Tibial artery (tissue), 4 donors: ENCODE measurements at places on chromosomes 16 and 17.
A peak's percentile ranks its signal among the peaks of the same experiment; 100 is the strongest.

DNA sequence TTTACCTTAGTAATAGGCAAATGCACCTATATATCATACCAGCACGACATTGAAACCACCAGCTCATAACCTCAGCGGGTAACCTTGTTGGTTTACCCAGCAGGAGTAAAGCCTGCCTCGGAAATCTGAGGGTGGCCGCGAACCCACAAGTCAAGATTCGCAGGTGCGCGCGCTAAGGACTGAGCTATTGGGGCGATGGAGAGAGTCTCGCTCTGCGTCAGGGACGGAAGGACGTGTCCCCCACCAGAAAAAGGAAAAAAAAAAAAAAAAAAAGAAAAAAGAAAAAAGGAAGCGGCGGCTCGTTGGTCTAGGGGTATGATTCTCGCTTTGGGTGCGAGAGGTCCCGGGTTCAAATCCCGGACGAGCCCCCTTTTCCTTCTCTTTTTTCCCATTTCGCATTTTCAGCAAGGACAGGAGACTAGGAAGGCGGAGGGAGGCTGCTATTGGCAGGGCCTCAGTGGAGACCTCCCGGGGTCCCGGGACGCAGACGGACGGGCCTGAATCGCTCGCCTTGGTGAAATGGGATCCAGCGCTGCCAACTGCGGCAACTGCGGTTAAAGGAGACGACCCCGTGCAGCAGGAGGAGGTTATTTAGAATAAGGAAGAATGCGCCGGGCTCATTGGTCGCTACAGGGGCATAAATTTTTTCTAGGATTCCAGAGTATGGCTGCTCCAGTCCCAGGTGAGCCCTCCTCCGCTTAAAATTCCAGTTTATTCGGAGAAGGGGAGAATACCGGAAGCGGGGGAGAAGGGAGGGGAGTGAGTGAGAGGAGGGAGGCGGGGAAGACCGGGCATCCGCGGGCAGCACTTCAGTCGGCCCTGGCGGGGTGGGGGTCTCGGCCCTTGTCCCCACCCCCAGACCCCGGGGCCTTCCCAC is at the start of gene OR1F1:
Gene OR1F1 (plus strand): TSS at position 407 of the 877 bp plus-strand sequence.
- no peak for DNase-seq

- DNase-seq, result no peak
Measured at GRCh38 chr17:39926588-39927100, 757 bp downstream of the ORMDL3 start.

DNA sequence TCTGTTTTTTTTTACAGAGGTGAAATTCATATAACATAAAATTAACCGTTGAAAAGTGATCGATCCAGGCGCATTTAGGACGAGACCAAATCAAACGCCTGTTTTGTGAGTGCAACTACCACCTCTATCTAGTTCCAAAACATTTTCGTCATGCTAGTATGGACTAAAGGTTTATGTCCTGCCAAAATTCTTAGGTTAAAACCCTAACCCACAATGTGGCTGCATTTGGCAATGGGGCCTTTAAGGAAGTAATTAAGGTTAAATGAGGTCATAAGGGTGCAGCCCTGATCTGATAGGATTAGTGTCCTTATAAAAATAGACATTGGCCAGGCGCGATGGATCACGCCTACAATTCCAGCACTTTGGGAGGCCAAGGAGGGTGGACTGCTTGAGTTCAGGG is 32.8 kb upstream of the RCVRN start:
- DNase-seq, result no peak

GRCh38 chr17:74089869-74090464 is 113.5 kb upstream of the RPL38 start:
- peak; percentile 26 for DNase-seq

DNA sequence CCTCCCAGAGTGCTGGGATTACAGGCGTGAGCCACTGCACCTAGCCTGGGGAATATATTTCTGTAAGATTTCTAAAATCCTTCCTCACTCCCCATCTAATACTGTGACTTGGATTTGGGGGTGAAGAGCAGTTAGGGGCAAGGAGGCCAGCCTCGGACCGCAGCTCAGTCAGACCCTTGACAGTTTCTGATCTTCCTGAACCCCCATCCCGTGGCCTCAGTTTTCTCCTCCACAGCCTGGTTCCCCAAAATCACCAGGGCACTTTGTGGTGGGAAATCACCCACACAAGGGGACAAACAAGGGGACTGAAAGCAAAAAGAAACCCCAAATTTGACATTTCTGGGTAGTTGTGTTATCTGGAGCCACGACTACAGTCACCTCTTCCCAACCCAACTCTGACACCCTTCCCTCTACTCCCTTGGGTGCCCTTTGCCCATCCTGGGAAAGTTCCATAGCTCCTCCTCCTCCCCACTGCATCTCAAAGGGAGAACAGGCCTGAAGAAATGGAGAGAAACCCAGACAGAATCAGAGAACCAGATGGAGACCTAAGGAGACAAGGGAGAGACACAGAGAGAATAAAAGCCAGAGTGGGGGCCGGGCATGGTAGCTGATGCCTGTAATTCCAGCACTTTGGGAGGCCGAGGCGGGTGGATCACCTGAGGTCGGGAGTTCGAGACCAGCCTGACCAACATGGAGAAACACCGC is 2.8 kb upstream of the STAT5A start:
- no peak for DNase-seq

GRCh38 chr17:78912082-78912481 is 9.1 kb upstream of the CEP295NL start:
- no peak for DNase-seq

GRCh38 chr17:21425321-21425720 is 49.2 kb downstream of the KCNJ12 start:
- DNase-seq, result no peak

- no peak for DNase-seq
Measured at GRCh38 chr17:50020841-50021599, 26.0 kb upstream of the DLX3 start.

DNA sequence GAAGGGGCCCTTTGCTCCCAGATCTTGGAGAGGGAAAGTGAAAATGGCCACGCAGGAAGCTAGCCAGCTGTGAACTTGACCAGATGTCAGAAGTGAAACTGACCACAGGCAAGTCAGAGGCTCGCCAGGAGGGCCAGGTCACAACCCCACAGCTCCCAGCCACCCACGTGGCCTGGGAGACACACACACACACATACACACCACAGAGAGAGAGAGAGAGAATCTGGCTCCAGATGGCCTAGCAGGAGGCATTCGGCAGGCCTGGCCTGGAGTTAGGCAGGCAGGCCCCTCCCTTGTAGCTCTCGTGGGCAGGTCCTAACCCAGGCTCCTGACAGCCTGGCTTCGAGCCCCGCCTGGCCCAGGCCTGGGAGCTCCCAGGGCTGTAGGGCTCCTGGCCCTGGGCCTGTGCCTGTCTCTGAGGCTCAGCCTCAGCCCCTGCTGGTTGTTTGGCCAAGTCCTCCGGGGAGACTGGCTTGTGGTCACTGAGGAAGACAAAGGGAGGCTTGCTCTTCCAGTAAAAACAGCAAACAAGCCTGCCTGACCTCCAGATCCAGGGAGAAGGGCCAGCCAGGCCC is 20.2 kb downstream of the NGFR start:
- DNase-seq, result peak; percentile 98

- no peak for DNase-seq
Measured at GRCh38 chr16:85844786-85845185, 45.3 kb downstream of the COX4I1 start.
